OCI-M1 (cell line): ENCODE measurements at places on chromosomes 5 and 9.

DNA sequence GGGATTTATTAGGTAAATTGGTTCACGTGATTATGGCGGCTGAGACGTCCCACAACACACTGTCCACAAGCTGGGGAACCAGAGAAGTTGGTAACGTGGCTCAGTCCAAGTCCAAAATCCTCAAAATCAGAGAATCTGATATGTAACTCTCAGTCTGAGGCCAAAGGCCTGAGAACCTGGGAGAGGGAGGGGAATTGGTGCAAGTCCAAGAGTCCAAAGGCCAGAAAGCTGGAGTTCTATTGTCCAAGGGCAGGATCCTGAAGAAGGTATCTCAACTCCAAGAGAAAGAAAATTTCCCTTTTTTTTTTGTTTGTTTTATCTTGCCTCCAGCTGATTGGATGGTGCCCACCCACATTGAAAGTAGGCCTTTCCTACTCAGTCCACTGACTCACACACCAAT, 83.8 kb downstream of the PRDM9 start:
- DNase-seq, result no peak

GRCh38 chr5:67165526-67166459, 30.8 kb downstream of the CD180 start:
- DNase-seq, result no peak

DNA sequence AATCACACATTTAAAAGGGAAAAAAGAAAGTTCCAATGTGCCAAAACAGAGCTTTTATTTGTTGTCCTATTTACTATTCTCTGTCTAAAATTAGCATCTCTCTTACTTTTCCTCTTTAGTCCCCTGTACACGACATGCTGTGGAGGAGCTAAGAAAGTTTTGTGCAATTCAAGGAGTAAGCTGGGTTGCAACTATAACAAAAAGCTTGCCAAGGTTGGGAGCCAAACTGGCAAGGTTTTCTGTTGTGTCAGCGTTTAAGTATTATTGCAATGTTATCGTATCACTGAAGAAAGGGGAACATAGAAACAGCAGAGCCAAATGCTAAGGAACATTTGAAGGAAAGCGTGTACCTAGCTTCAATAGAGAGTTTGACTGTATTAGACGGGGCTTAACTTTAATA, 680.8 kb downstream of the CETN3 start:
- DNase-seq, result no peak

DNA sequence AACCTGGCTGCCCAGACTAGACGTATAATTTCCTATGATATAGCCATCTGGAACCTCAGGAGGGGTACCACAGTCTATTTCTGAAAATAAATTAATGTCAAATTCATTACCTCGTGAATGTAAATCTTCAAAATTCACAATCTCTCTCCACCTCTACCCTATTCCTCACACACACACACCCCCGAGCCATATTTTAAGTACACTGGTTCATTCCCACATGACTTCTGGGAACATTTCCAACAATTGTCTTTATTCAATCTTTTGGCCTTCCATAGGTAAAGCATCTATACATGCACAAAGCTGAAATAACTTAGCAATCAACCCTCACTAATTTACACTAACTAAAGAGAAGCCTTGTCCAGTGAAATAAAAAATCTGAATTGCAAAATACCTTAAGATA, 32.7 kb downstream of the SUSD1 start:
- DNase-seq, result no peak

DNA sequence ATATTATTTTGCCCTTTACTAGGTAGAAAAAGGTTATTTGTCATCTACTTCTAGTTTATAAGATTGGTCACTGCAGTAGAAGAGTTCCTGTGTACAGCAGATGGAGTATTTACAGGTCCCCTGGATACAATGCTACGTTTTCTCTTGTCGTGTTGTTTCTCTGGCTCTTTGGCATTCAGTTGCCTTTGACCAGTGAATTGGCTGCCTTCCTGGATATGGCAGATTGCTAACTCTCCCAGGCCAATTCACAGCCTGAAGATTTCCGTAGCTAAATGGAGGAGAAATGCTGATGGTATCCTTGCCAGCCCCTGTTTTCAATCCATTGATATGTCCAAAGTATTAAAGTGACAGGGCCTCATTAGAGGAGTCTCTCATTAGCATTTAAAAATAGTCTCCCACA, 32.5 kb upstream of the GNAQ start:
- no peak for DNase-seq

GRCh38 chr5:135131801-135132680, 98.0 kb upstream of the PITX1 start:
- DNase-seq, result no peak

GRCh38 chr5:140151144-140152021, 23.6 kb upstream of the CYSTM1 start:
- DNase-seq, result no peak

- DNase-seq, result no peak
These were observed 31.9 kb downstream of the THBS4 start for GRCh38 chr5:80067016-80067415.

GRCh38 chr5:73292816-73293459, 119.9 kb downstream of the TMEM174 start:
- no peak for DNase-seq

DNA sequence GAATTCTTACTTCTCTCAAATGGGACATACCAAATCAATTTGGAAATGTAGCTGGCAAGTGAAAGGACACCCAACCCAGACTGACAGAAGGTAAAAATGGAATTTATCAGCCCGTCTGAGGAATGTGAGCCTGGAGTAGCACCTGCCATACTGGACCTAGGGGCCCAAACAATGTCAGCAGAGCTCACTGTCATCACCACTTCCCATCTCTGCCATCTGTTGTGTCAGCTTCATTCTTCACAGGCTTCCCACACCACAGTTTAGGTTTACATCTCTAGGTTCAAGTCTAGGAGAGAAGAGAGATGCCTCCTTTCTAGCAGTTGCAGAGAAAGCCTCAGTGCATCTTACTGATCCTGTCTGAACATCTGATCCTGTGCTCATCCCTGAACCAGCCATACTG, 222.4 kb downstream of the DOCK8 start:
- no peak for DNase-seq

- no peak for DNase-seq
These were observed 582.6 kb downstream of the PSAT1 start for GRCh38 chr9:78879324-78880100.

DNA sequence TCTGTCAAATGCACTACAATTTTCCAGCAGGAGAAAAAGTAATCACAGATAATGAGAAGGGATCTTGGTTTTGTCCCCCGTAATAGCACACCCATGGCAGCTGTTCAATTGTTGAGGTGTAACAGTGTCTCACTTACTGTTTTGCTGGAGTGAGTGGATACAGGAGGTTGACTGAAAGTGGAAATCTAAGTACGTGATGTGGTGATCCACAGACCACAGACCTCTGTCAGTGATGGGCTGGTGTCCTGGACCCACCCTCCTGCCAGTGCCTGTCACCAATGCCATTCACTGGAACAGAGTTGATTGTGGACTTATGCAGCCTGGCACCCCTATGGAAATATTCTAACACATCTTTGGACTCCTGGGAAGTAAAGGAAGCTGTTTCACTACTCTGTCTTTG, 261.7 kb downstream of the TRPM3 start:
- DNase-seq, result no peak

DNA sequence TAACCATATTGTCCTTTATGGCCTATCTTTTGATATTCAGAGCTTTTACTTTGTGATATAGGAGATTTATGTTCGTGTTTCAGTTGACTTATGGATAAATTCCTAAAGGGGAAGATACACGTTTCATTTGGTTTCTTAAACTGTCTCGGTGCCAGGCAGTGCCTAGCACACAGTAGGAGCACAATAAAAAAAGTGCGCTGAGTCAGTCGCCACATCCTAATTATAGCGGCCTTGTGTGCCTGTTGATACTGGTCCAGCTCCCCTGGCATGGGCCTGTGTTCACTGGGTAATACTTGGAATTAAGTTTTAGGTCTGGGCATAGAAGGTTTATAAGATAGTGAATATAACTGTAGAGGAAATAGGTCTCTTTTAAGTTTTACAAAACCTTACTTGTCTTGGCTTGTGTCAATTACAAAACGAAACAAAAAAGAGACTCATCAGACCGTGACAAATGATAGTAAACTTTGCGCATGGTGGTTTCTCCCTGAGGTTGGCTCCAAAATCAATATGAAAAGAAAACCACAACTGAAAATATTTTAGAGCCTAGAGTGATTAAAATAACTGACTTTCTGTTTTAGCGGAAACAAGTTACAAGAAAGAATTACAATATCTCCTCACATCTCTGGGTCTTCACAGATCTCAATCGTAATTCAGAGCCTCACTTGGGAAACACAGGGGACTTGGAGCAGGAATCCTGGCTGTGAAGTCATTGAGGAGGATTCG, 84.8 kb downstream of the MVB12B start:
- DNase-seq, result peak; percentile 50

DNA sequence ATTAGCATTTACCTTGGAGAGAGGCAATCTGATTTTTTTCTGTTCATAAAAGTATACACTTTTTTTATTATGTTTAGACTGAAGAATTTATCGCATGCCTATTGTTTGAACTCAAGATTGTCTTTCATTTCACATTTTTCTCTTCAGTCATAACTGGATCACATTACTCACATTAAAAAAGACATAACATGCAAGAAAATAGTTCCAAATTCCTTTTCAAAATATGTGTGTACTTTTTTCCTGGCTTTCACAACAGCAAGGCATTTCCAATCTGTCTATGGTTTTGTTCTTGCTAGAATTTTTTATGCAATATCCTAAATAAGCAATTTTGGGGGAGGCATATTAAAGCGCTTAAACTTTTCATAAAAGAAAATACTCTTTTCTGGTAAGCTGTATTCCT, 21.2 kb downstream of the FTMT start:
- no peak for DNase-seq

DNA sequence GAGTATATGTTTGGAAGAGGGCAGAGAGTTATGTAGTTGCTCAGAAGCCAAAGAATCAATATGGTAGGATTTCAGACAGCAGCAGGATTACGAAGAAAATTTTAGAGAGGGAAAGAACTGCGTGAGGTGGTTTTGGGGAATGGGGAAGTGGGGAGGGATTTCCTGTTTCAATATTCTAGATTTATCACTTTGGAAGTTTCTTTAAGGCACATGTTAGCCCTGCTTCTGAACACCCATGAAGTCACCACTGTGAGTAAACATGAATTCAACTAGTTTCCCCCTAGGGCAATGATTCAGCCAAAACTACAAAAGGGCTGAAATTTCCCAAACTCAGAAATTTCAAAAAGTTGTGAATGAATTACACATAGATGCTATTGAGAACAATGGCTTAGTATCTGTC, 132.2 kb downstream of the EBF1 start:
- no peak for DNase-seq

DNA sequence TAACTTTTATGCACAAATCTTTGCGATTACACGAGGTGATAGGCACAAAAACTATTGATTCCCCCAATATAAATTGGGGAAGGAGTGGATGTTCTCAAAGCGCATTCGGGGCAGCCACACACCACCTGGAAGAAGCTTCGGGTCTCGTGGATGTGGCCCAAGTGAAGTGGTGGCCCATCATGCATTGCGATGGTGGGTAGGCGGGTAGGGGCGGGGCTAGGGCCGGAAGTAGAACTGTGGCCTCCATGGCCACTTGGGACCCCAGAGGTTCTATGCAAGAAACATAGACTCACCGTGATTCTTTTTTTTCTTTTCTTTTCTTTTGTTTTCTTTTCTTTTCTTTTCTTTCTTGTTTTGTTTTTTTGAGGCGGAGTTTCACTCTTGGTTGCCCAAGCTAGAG, 86.4 kb upstream of the SLC44A1 start:
- no peak for DNase-seq

DNA sequence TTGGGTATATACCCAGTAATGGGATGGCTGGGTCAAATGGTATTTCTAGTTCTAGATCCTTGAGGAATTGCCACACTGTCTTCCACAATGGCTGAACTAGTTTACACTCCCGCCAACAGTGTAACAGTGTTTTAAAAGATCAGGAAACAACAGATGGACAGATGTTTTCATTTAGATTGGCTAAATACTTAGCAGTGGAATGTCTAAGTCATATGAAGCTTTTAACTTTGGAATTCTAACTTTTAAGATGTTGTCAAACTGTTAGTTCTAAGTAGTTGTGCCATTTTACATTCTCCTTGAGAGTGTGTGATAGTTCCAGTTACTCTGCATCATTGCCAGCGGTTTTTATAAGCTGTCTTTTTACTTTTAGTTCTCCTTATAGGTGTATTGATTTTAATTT, 688.8 kb downstream of the SEMA5A start:
- no peak for DNase-seq

DNA sequence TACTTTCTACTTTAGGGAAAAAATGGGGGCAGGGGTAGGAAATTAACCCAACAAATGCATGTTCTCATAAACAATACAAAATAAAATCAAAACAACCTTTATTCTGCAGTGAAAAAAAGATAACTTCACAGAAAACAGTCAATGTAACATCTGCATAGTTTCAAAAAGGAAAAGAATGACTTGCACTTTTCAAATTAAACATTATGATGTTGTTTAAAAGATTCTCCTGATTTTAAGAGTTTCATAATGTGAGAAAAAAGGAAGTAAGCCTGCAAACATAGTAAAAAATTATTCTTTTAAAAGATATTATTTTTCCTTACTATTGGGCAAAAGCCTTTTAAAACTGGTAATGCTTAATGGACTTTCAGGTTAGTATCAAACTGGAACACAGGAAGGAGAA, 7.6 kb downstream of the C9orf72 start:
- peak; percentile 16 for DNase-seq

DNA sequence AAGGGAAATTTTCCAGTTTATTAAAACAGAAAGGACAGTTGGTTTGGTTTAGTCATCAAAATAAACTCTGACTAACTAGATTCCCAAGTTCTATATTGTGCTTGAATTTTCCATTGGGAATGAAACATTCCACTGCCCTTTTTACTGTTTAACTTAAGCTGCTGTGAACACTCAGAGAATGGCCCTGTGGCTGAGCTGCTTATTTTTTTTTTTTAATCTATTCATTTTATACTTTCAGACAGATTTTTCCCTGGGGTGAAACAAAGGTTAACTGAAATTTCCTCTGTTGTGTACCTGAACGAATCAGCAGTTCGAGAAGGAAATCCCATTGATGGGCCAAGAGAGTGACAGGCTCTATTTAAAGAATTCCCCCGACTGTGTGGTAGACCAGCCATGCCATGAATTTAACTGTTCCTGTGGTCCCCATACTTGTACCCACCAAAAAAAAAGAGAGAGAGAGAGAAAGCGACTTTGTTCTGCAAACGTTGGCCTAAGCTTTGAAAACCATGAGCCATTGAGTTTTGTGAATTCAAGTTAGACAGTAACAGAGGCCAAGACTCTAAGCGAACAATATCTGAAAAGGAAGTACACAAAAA, 138.7 kb upstream of the GRHPR start:
- no peak for DNase-seq

DNA sequence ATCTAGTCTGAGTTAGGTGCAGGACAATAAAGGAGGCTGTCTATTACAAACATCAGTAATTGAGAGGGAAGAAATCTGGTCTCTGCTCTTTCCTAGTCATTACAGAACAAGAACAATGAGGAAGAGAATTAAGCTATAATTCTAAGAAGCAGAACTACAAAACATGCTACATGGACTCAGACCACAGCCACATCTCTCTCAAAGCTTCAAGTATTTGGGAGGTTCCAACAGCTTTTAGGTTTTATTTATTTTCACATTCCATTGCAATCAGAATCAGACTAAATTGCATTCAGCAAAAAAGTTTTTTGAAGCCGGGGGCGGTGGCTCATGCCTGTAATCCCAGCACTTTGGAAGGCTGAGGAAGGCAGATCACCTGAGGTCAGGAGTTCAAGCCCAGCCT, 1.1 kb upstream of the GRPEL2 start:
- no peak for DNase-seq
